ENCODE measurements at places on chromosomes 16 and 17.

DNA sequence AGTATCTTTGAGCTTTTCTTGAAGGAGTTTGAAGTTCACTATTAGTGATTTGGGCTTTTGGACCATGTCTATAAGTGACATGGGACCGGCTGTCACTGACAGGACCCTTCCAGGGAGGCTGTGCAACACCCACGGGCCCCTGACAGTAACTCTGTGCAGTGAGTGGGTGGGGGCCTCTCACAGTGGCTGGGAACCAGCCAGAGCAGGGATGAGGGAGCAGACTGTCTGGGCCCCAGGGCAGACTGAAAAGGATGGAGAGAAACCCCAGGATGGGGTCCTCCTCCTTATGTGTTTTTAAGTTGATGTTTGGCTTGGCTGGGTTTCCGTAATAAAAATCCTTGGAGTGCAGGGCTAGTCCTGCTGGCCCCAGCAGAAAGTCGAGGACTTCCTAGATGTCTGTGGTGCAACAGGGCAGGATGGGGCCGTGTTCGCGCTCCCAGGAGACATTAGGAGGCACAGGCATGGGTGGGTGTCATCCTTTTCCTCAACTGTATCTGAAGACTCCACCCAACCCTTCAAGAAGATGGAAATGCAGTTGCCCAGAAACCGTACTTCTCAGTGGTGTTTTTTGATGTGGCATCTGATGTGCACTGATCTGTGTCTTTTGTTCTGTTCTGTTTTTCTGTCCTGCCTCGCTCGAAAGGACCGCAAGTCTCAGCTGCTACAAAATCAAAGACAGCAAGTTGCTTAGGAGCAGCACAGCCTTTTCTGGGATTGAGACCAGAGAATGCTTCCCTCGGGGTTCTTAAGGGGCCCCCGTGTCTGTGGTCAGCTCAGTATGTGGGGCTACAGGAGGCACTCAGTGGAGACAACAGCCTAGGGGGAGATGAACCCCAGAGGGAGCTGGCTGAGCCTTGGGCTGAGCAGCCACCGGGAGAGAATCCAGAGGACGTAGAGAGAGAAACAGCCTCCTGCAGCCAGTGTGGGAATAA, 24.2 kb downstream of the PLD6 start:
- DNase-seq = no peak

- DNase-seq = peak; percentile 48
These were observed 453.3 kb downstream of the KCNJ2 start for GRCh38 chr17:70622368-70623260.

GRCh38 chr17:43530288-43531081, 15.7 kb downstream of the ETV4 start:
- no peak for DNase-seq

DNA sequence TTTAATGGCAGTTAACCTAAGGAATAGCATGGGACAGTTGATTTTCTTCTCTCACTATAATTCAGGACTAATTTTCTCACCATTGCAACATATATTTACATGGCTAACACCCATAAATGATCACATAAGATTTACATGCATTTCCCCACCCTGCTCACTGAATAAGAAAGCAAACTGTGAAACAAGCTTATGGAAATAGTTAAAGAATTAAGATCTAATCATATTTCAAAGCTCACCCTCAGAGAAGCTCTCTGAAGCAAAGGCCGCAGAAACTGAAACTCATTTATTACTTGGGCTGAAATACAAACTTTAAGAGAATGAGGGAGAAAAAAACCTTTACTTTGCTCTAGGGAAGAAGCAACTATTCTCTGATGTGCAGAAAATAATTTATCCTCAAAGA, 218.7 kb upstream of the AXIN2 start:
- no peak for DNase-seq

- DNase-seq = peak; percentile 87
These were observed at the start of gene PNMT for GRCh38 chr17:39667945-39668924. PNMT (plus strand) TSS chr17:39668453; CDS start chr17:39668476, 23 bp downstream.

DNA sequence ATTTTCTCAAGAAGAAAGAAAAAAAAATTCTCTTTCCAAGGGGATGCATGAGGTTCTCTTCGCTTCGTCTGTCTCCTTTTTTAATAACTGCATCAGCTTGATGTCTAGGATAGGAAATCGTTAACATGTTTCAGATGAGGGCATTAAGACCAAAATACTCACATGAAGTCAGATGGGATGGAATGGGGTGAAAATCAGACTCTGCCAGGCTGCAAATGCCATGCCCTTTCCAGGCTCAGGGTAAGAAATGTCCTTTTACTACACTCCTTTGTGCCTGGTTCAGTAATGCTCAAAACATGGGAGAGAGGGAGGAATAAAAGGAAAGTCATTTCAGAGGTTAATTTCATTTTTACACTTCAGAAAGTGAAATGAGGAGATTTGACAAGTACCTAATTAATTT, 21.7 kb upstream of the ERCC4 start:
- DNase-seq = no peak

- no peak for DNase-seq
These were observed 12.3 kb downstream of the DLG4 start for GRCh38 chr17:7207120-7208001.

- no peak for DNase-seq
These were observed 371.2 kb downstream of the MAF start for GRCh38 chr16:79229361-79229760.

DNA sequence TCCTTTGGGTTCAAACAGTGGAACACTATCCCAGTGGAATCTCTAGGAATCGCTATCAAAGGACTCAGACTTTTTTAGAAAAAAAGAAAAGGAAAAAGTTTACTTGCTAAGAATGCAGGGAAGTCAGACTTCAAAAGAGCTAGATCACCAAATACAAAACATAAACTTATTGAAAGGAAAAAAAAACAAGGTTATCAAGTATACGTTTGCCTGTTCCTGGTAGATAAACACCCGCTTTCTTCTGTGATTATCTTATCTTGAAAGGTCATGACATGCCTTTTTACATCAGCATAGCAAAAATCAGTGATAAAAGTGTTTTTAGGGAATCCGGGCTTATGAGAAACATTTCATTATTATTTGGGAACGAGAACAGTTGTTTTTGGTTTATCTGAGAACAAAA, 129.3 kb upstream of the TMEM97 start:
- DNase-seq = no peak

DNA sequence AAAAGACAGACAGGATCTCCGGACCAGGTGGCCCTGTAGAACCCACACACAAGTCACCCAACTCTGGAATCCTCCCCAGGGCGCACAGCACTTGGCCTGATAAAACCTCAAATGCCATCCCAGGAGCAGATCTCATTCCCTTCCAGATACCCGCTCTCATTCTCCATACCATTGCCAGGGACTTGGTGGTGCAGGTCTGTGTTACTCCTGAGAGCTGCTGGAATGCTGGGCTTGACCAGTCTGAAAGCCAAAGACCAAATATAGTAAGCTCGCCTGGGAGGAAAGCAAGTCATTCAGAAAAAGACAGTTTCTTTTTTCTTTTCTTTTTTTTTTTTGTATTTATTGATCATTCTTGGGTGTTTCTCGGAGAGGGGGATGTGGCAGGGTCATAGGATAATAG, 10.7 kb downstream of the MKS1 start:
- no peak for DNase-seq
